Jurkat, Clone E6-1 (cell line): ENCODE measurements at places on chromosomes 6 and 20.

- peak; percentile 36 for DNase-seq
Measured at GRCh38 chr6:43269273-43270007, 26.2 kb downstream of the TTBK1 start.

DNA sequence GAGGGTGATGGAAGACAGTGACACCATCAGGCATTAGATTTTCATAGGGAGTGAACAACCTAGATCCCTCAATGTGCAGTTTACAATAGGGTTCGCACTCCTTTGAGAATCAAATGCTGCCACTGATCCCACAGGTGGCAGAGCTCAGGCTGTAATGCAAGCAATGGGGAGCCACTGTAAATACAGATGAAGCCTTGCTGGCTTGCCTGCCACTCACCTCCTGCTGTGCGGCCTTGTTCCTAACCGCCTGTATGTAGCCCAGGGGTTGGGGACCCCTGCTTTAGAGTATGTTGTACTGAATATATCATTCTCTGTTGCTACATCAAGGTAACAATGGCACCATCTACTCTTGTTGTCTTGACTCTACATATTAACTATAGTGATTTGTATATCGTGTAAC is 37.1 kb downstream of the TPD52L1 start:
- no peak for DNase-seq

DNA sequence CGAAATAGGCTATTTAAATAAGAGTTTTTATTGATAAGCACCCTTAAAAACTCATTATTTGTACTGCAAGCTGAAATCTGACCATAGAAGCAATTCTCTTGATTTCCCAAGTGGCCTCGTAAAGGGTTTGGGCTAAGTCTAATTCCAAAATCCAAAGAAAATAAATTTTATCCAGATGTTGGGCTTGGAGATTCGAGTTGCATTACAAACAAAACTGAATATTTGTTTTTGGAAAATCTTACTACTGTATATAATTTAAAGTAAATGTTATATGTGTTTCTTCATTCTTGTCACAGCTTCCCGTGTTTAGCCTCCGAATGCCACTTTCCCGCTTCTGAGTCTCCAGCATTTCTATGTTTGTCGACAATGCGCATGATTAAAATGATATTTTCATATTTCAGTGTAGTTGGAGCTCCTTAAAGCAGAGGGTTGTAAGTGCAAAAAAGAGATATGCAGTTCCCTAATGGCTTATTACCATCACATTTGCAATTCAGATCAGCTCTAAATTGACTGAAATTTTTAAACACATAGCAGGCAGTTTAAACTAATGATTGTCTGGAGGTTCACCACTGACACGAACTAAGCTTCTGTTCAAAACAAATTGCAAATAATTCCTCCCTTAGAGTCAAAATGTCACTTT is 47.0 kb downstream of the PRL start:
- DNase-seq, result no peak

DNA sequence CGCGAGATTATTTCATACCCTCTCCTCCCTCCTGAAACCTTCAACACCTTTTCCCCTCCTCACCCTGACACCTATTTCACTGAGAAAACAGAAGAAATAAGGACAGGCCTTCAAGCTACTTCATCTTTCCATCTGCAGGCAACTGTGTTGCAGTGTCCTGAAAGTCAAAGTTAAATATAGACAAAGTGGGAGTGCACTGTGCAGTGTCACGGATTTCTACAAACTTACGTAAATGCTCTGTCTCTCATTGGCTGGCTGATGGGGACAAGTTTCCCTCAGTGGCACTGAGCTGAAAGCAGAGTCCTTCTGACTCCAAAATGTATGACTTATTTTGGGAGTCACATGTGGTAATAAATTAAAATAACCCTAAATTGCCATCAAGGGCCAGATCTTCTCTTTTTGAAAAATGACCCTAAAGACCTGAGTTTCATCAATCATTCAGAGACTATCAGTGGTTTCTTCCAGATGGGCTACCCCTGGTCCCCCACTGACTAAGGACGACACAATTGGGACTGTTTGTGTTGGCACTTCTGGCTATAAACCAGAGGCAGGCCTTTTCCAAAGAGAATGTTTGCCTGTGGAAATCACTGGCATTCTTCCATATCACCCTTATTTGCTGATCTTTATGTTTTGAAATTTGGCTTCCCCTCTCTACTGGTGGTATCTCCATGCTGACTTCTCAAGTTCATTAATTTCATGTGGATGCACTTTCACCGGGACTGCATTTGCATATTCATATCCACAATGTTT is 21.6 kb downstream of the ALDH8A1 start:
- DNase-seq, result no peak

- DNase-seq, result peak; percentile 28
Measured at GRCh38 chr6:141077355-141078333, 1055.1 kb upstream of the GJE1 start.

DNA sequence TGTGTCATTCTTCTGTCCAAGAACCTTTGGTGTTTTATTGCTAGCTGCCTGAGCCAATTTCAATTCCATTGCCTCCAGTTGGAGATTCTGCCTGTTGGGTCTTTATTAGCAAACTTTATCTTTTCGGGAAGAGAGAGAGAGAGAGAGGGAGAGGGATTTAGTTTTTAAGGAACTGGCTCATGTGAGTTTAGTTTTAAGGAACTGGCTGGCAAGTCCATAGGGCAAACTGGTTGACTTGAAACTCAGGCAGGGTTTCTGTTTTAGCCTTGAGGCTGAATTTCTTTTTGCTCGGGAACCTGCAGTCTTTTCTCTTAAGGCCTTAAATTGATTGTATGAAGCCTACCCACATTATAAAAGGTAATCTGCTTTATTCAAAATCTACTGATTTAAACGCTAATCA is 23.0 kb downstream of the BCKDHB start:
- DNase-seq, result no peak

DNA sequence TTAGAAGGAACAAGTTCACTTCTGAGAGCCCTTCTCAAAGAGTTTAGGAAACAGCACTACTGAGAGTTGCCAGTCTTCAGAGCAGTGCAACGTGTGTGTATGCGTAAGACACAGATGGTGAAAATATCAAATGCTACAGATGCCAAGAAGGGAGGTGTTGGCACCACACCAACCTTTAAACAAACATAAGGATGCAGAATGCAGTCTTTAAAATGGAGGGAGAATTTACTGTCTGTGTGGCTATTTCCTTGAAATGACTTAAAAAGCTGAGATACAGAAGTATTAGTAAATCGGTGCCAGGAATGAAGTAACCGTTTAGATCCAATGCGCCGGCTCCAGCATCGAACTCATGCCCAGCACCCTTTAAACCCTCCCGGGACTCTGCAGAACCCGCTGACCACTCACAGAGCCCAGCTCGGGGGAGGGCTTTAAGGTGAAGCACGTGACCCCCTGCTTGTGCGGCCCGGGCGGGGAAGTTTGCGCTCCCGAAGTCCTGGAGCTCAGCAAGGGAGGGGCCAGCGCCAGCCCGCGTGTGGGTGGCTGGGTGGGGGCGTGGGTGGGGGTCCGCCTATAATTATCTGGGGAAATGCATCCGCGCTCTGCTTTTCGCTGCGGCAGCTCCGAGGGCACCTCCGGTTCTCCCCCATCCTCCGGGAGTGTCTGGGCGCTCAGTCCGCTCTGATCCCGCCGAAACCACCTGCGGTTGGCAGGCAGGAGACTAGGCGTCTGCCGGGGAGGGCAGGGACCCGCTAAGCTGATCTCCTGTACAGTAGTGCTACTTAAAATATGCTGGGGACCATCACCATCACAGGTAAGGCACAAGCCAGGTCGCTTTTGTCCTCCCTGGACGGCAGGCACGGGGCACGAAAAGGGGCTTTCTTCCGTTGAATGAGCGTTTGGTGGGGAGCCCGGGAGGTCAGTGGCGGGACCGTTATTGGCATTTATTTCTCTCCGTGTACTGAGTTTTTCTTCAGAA is 66.0 kb downstream of the ZBTB2 start:
- no peak for DNase-seq

DNA sequence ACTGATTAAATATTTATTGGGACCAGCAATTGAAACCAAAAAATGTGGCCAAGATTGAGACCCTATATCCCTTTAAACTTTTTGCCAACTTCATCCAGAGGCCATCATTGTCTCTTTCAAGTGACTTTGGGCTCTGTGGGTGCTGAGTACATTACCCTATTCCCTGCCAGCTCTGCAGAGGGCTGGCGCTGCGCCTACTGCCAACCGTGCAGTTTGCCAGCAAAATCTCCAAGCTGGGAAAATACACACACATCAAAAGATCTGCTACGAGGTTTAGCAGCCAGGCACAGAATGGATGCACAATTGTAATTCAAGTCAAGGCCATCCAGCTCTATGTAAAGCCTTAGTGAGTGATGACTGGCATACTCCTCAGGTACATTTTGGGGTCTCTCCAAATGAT is 125.0 kb downstream of the CBLN4 start:
- DNase-seq, result no peak

GRCh38 chr20:63172726-63173125 is 43.2 kb downstream of the YTHDF1 start:
- DNase-seq, result peak; percentile 28

DNA sequence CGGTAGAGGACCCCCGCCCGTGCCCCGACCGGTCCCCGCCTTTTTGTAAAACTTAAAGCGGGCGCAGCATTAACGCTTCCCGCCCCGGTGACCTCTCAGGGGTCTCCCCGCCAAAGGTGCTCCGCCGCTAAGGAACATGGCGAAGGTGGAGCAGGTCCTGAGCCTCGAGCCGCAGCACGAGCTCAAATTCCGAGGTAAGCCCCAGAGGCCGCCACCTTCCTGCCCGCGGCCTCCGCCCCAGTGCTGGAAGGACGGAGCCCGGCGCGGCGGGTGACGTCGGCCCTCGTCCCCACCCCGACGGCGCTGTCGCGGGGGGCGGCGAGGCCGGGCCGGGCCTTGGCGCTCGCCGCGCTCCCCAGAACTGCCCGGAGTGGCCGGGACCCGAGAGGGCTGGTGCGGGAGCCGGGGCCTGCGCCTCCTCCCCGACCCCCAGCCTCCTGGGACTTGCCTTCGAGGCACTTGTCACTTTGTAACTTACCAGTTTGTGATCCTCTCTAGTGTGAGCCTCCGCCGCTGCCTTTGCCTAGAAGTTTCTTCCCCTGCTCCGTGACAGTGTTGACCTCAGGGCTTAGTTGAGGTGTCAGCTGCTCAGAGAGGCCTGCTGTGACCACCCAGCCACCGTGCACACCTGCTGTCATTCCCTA is 417 bp downstream of the VAPB start:
- no peak for DNase-seq

DNA sequence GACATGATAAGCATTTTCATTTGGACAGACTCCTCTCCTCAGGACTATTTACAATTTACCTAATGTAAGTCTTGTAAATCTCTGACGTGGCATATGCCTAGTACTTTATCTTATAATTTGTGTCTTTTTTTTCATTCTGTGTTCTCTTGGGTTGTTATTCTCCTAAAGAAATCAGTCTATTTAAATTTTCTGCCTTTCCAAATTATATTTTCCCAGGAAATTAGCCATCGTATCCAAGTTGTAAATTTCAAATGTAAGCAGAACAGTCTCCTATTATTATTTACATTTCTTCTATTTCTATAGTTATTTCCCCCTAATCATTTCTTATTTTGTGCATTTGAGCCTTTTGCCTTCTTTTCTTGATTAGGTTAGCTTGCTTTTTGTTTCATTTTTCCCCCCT is 17.5 kb upstream of the BCAS4 start:
- DNase-seq, result no peak

DNA sequence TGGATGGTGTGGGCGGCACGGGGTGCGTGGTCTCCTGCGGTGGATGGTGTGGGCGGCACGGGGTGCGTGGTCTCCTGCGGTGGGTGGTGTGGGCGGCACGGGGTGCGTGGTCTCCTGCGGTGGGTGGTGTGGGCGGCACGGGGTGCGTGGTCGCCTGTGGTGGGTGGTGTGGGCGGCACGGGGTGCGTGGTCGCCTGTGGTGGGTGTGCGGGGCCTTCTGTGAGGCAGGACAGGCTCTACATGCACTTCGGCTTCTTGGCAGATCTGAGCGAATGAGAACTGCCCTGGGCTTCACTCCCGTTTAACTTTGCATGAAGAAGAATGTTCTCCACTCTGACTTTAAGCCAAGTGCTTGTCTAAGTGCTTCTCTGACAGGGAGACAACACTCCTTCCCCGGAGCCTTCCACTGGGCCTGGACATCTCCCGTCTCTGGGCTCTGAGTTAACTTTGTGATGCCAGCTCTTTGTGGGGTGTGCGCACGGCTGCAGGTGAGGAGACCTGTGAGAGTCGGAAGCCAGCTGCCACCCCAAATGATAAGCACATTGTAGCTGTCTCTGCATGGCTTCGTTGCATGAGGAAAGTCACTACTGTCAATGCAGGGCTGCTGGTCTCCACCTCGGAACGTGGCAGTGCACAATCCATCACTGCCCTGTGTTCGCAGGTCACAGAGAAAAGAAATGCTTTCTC is 244.8 kb downstream of the DLL1 start:
- no peak for DNase-seq

- peak; percentile 48 for DNase-seq
Measured at GRCh38 chr6:13431861-13432465, 55.4 kb downstream of the GFOD1 start.

DNA sequence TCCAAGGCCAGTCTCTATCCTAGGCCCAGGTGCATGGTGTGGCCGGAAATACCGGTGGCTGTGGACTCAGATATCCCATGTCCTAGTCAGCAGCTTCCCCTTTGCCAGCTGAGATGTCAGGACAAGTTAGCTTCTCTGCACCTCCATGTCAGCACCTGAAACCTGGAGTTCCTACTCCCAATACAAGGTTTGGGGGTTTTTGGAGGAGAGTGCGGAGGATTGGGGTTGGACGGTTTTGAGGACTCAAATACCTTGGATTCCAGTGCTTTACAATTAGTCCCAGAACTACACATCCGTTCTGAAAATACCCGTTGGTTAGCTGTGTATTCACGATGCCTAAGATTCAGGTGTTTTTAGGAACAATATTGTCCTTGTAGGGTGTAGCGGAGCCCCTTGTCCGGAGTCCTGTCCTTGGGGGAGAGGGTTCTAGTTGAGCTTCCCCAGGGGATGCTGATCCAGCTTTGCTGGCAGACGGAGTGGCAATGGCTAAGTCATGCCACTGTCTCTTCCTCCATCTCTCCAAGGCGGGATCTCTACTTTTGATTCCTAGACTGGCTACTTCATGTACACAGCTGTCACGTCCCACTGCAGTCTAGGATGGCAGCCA is 45.0 kb downstream of the ADNP start:
- DNase-seq, result no peak
